Tibial nerve (tissue), 4 donors: ENCODE measurements at places on chromosomes 12 and 14.

- no peak for DNase-seq
Observed at GRCh38 chr14:72883961-72884360, 9.9 kb downstream of the DPF3 start.

DNA sequence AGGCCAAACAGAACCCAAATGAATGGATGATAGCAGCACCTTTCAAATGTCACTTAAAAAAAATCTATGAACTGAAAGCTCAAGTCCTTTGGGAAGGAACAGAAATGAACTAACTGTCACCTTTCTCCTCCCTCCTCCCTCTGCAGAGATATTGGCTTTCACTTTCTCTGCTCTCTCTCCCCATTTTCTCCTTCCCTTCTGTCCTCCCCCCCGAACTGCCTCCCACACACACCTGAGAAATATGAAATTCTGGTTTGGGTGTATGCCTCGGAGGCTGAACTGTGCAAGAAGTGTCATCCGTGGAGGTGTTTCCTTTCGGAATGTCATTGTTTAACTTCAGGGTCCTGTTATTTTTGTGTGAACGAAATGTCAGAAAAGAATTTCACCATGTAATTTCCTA lies 87.8 kb downstream of the NEDD1 start:
- DNase-seq: no peak

DNA sequence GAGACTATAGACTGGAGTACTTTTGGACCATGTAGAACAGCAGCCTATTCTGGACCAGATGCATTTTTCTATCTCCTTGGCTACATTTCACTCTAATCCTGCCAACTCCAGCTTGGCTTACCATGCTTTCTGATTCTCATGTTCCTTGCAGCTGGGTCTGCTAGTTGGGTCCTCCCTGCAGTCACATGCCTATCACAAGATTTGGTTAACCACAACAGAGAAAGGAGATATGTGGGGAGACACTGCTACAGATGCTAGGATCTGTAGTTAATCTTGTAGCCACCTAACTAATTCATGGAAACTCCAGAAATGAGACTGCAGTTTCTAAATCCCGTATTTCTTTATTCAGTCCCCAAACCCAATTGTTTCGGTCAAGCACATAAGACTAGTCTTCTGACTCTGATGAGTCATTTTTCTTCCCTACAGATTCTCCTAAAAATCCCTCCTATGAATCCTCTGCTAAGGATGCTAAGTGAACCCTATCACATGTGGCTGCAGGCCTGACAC lies 410.6 kb downstream of the DAD1 start:
- DNase-seq: no peak

DNA sequence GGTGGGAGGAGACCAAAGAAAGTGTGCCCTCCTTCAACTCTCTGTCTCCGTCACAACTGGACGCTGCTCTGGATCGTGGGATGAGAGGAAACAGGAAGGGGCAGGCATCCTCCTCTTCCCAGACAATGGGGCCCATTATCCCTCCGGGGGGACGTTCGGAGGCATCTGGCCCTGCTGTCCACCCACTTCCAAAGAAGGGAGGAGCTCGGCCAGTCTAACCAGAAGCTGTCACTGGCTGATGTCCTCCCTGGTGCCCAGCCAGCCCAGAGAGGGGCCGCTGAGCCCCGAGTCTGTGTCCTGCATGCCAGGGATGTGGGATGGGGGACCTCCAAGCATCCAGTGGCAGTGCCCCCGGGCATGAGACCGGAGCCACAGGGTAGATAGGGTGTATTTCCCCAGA lies 39.8 kb upstream of the MEG3 start:
- no peak for DNase-seq

- DNase-seq: no peak
Observed at GRCh38 chr12:58233886-58234285, 292.5 kb downstream of the ATP23 start.

- no peak for DNase-seq
Observed at GRCh38 chr14:51711505-51711904, 59.8 kb downstream of the FRMD6 start.

GRCh38 chr12:119989731-119990381 lies 820 bp downstream of the BICDL1 start:
- DNase-seq: peak; percentile 69

DNA sequence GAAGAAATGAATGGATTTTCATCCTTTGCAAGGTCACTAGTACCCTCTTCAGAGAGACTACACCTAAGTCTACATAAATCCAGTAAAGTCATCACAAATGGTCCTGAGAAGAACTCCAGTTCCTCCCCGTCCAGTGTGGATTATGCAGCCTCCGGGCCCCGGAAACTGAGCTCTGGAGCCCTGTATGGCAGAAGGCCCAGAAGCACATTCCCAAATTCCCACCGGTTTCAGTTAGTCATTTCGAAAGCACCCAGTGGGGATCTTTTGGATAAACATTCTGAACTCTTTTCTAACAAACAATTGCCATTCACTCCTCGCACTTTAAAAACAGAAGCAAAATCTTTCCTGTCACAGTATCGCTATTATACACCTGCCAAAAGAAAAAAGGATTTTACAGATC lies 40.8 kb downstream of the SPATA7 start:
- DNase-seq: no peak

GRCh38 chr14:68148276-68148675 lies 328.7 kb downstream of the RAD51B start:
- DNase-seq: no peak

GRCh38 chr14:95547626-95548327 lies 12.9 kb downstream of the GLRX5 start:
- DNase-seq: no peak

DNA sequence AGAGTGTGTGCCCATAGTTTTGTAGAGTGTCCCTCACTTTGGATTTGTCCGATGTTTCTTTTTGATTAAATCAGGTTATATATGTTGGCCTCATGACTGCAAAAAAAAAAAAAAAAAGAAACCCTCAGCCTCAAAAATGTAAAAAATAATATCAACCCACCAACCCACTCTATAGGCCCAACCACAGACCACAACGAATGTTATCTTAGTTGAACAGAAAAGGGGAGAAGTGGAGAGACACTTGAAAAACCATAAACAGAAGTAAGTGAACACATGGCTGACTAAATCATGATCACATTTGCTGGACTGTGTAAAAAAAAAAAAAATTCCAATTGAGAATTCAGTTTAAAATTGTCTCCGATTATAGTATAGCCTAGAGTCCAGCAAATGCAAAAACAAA lies 45.5 kb upstream of the ST8SIA1 start:
- DNase-seq: no peak

- DNase-seq: peak; percentile 84
Observed at GRCh38 chr12:57844709-57845477, 1.6 kb downstream of the CTDSP2 start.

DNA sequence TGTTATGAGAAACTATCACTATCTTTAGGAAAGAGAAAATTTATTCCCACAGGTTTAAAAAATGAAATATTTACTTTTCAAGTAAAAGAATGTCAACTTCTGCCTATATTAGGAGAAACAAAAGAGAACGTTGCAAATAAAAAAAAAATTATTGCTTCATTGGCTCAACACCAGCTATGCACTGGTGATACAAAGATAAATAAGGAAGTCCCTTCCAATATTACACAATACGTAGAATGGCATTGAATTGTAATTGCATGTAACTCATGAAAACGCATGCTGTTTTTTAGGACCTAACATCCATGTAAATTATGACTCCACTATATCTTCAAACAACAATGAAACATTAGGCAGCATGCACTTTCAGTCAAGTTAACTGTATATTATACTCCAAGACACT lies 56.4 kb upstream of the RERGL start:
- no peak for DNase-seq

- DNase-seq: no peak
Observed at GRCh38 chr14:22561661-22562579, 27.1 kb downstream of the DAD1 start.

DNA sequence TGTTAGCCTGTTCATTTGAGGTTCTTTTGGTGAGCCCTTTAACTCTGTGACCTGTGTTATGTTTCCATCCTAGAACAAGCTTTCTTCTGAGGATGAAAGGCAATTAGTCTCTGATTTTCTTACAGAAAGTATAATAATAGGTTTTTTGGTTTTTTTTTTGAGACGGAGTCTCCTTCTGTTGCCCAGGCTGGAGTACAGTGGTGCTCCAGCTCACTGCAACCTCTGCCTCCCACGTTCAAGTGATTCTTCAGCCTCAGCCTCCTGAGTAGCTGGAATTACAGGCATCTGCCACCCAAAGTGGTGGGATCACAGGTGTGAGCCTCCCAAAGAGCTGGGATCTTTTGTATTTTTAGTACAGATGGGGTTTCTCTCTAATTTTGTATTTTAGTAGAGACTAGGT lies 52.7 kb upstream of the SYNE2 start:
- no peak for DNase-seq

DNA sequence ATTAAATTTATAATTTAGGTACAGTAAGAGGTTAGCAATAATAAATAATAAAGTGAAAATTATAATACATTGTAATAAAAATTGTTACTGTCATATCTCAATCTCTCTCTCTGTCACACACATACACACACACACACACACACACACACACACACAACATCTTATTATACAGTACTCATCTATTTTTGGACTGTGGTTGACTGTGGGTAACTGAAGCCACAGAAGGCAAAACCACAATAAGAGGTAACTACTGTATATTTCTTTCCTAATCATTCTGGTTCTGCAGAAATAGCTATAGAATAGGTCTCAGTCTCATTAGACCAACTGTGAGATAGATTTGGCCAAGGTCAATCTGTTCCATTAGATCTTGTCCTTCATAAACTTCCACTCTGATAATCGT lies 33.1 kb upstream of the PTPRO start:
- DNase-seq: no peak

GRCh38 chr12:128914908-128915563 lies 61.8 kb downstream of the GLT1D1 start:
- no peak for DNase-seq

DNA sequence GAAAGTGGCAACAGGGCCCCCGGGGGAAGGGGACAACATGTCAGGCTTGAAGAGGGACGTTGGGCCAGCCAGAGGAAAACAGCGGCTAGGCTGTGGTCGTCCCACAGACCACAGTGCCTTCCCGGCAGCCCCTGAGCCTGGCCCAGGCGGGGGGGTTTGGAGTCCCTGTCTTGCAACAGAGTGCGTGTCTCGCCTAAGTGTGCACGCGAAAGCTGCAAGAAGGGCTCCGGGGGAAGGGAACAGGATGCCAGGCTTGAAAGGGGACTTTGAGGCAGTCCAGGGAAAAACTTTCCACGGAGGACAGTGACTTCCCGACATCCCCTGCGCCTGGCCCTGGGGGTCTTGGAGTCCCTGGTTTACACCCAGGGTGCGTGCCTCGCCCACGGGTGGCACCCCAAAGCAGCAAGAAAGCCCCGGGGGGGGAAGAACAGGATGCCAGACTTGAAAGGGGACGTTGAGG lies 157.5 kb upstream of the ALG10B start:
- DNase-seq: no peak

DNA sequence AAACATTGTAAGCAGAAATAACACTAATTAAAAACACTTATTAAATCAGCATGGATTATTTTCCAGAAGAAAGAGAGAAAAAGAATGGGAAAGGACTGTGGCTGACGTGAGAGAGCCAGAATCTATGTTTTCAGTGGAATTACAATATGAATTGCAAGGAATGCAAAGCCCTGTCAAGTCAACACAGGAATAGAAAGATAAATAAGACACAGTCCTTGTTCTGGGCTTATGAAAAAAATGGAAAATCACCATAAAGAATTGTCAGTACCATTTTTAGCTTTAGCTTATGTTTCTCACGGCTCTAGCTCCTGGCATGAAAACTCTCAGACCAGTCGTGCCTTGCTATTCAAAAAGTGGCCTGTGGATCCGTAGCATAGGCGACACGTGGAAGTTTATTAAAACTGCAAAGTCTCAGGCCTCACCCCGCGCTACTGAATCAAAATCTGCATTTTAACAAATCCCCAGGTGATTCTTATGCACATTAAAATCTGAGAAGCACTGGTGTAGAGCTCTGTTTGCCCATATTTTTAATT lies 549.1 kb downstream of the RPS29 start:
- no peak for DNase-seq

DNA sequence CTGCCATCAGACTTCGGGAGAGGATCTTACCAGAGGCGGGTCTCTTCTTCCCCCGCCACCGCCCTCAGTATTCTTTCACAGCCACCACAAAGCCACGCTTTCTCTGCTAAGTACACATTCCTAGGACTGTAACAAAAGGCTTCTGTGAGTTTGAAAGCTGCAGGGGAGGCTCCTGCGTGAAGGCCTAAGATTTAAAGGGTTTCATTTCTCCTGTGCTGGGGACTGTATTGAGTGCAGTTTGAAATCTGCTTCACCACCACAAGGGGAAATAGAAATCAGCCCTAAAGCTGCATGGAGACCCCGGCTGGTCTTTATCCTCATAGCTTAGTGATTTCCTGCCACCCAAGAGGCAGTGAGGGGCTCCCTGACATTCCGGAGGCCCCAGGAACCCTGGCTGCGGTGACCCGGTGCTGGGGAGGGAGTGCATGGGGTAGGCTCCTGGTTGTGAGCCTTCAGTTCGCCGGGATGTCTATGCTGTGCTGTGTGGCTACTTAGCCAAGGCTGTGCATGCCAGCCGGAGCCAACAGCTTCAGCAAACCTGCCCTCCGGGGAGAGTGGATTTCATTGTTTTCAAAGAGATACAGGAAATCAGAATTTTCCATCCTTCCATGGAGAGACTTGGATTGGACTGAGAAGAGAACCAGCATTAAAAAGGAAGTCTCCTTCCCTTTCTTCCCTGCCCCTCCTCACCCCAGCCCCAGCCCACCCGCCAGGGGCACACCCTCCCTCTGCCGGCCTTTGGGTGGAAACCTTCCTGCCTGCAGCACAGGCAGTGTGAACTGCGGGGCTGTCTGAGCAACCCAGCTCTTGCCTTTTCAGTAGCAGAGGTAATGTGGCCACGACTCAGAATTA lies 163.3 kb downstream of the ETV6 start:
- DNase-seq: no peak

DNA sequence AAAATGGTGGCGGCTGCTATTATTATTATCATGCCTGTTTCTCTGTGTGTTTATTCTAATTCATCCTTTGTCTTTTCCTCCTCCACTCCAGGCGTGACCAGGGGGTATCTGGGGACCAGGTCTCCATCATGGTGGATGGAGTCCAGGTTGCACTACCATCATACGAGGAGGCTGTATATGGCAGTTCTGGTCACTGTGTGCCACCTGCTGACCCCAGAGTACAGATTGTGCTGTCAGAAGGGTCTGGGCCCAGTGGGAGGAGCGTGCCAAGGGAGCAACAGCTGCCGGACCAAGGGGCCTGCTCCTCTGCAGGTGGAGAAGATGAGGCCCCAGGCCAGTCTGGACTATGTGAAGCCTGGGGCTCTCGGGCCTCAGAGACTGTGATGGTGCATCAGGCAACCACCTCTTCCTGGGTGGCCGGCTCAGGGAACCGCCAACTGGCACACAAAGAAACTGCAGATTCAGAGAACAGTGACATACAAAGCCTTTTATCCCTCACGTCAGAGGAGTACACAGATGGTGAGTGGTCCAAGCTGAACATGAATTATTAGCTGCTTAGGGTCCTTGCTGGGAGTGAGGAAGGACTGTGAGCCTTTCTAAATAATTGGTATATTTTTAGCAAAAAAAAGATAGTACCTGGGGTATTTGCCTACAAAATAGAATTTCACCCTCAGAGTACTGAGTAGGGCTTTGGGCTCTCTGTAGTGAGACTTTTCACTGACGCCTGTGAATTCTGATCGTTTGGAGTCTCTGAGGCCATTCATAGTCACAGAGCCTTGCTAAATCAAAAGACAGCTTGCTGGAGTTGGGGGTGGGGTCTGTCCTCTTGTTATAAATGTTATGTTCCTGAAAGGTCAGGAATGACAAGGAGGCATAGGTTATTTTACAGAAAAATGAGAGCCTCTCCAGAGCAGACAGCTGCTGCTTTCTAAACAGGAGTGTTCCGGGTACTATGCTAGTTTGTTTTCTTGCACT lies 58.1 kb upstream of the SRSF5 start:
- DNase-seq: no peak
